Epithelial cell of proximal tubule (primary cell): ENCODE measurements at places on chromosomes 2 and 18.

DNA sequence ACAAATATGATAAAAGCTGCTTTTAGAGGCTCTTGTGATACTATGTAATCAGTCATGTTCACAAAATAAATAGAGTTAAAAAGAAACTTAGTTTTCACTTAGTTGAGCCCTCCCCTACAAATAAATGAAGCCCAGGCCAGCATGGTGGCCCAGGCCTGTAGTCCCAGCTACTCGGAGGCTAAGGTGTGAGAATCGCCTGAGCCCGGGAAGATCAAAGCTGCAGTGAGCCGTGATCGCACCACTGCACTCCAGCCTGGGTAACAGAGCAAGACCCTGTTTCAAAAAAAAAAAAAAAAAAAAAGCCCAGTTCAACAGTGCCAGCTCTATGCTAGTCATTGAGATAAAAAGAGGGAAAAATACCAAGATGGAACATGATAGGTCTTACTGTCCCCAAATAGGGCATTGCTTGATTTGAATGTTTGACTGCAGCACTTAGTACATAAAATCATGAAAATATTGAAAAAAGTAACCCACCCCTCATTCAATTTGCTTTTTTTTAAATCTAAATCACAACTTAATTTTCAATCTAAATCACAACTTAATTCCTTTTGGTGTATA lies 1.5 kb downstream of the ASNSD1 start:
- no peak for DNase-seq

- no peak for DNase-seq
Measured at GRCh38 chr2:121333834-121334558, 49.0 kb upstream of the TFCP2L1 start.

DNA sequence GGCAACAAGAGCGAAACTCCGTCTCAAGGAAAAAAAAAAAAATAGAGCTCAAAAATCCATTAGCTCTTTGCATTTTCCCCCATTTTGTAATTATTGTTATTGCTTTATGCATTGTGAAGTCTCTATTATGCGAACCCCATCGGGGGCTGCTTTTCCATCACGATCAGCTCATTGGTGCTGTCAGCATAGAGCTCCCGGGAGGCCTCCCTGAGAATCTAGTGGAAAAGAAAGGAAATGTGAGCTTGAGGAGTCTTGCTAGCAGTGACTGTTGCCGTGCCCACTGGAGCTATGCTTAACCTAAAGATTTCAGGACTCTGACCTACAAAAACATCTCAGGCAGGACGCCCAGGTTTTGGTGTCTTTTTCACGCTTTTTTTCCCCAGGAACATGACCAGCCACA lies 102.6 kb upstream of the NDUFV2 start:
- no peak for DNase-seq

GRCh38 chr2:219484343-219485200 lies 14.1 kb upstream of the GMPPA start:
- no peak for DNase-seq

DNA sequence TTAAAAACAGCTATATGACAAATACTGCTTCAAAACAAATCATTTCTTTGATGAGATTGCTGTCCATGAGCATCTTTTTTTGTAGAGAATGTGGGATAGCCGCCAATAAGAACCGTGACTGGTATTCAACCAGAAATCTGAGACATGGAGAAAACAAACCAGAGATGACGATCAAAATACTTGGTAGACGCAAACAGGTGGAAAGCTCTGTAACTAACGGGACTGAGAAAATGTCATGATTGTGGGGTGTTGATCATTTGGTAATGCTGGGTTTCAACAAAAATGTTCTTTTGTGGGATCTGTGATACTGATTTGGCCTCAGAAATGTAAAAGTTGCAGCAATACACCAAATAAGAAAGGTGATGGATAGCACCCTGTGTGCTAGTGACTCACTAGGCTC lies 364.8 kb downstream of the NYAP2 start:
- no peak for DNase-seq

GRCh38 chr2:11508279-11508678 lies 25.6 kb upstream of the GREB1 start:
- DNase-seq = no peak

- no peak for DNase-seq
Measured at GRCh38 chr2:17135619-17136018, 382.6 kb downstream of the RAD51AP2 start.

DNA sequence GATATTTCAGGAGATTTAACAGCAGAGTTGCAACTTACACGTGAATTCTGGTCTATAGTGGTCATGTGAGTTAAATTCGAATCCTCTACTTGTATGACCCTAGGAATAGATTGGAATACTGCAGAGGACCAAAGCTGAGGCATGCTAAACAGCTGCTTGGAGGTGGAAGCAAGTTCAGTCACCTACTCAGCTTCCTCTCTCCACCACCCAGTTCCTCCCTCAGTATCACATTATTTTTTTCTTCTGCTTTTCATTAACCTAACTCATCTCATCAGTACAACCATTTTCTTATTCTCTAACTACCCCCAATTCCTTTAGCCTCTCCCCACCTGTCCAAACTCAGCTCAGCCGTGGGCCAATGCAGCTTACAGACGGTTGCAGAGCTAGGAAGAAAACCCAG lies 385.5 kb downstream of the SETBP1 start:
- no peak for DNase-seq

DNA sequence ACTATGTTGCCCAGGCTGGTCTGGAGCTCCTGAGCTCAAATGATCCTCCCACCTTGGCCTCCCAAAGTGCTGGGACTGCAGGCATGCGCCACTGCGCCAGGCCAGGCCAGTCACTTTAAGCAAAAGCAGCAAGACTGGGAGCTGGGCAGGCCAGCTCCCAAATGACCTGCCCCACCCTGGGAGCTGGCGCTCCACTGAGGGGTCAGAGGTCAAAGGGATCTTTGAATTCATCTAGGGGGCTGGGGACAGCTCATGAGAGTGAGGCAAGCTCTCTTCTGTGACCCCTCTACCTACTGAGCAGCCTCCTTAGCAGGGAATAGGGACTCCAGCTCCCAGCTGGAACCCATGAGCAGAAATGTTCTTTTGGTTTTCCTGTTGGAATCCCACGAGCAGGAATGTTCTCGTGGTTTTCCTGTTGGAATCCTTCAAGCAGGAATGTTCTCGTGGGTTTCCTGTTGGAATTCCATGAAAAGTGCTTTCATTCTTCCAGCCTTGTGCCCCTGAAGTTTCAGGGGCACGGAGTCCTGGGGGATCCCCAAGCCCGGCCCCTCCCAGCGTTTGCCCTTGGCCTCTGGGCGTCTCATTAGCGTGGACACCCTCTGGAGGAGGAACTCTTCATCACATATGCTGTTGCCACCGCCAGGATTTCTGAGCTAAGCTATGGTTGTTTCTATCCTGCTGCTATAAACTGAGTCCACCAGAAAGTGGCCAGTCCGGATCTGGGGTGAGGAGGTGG lies 162.0 kb upstream of the HAAO start:
- no peak for DNase-seq

DNA sequence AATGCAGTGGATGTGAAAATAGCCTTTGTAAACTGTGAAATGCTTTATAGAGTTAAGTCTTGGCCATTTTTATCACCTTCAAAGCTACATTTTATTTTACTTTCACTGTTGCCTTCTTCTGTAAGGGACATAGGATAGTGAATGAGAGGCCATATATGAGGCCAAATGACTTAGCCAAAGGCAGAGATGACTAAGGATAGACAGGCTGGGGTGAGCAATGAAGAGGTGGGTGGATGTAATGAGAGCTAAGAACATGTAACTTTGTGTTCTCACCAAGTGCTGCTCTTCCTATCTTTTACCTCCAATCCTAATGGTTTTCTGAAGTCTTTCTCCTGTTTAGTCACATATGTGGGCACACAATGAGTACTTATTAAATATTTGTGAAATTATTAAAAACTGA lies 101.9 kb downstream of the MBD5 start:
- no peak for DNase-seq

DNA sequence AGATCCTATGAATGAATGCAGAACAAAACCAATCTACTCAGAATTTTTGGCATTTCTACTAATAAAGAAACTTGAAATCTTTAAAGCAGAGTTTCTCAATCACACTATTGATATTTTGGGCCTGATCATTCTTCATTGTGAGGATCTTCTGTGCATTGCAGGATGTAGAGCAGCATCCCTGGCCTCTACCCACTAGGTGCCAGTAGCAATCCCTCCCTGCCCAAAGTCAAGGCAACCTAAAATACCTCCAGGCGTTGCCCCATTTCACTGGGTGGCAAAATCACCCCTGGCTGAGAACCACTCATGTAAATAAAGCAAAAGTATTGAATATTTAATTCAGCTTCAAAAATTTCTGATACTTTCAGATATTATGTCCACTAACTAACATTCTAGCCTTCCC lies 213.0 kb downstream of the SP3 start:
- DNase-seq = no peak

DNA sequence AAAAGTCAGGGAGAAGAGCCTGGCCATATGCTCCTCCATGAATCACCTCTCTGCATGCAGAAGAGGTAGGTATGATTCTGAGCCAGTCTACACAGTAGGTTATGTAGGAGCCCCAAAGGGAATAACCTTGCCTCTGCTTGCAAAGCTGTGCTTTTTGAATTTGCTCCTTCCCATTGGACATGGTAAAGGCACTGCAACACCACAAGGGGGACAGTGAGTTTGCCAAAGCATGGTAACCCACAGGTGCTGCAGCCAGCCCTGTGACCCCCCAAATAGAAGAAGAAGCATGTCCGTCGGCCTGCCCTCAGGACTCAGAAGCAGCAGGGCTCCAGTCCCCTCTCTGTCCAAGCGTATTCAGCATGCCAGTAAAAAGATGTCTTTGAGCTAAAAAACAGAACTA lies 51.0 kb upstream of the BCL2L11 start:
- no peak for DNase-seq

- DNase-seq = no peak
Measured at GRCh38 chr18:13501543-13501887, 224.8 kb downstream of the FAM210A start.

DNA sequence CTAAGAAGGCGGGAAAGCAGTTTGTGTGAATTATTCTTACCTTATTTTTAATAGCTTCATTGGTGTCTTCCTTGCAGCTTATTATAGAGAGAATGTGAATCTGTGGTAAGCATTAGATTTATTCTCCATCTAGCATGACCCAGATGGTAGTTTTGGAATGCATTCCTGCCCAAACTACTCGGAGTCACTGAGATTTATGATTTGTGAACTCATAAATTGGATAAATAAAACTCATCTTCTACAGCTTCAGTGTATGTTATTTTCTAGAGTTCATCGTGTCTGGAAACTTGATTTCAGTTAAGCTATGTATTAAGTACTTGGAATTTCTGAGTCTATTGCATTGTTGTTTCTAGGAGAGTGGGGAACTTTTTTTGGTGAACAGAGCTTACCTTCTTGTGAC lies 170.5 kb downstream of the FAM210A start:
- DNase-seq = no peak

GRCh38 chr2:52070665-52071064 lies 1038.7 kb upstream of the NRXN1 start:
- DNase-seq = no peak

- no peak for DNase-seq
Measured at GRCh38 chr2:190216829-190217228, 102.8 kb downstream of the HIBCH start.

- DNase-seq = no peak
Measured at GRCh38 chr2:102193074-102193473, 6.3 kb downstream of the IL1RL2 start.

DNA sequence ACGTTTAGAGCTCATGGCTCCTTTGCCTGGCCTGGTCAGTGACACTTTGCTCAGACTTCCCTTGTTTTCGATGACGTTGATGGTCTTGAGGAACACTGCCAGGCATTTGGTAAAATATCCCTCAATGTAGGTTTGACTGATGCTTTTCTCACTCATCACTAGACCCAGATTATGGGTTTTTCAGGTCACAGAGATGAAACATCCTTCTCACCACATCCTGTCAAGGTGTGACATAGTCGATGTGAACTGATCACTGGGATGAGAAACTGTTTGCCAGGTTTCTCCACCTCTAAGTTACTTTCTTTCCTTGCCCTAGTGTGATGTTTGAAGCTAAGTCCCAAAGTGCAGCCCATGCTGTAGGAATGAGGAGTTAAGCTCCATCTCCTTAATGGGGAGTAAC lies 81.5 kb downstream of the AFF3 start:
- DNase-seq = no peak

DNA sequence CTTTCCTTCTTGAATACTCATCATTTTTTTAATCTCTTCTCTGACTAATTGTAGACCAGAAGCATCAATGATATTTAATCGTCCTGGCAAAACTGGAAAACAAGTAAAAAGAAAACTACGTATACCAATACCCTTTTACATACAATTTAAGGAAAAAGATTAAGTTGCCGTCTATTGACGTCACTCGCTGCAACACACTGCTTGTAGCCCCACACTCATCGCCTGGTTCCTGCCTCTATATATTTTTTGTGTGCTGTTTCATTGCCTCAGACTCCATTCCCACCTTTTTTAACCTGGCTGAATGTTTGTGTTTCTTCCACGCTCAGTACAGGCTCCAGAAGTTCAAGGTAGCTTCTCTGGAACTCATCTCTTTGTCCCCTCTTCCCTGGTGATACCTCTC lies 536.2 kb downstream of the METTL4 start:
- no peak for DNase-seq

DNA sequence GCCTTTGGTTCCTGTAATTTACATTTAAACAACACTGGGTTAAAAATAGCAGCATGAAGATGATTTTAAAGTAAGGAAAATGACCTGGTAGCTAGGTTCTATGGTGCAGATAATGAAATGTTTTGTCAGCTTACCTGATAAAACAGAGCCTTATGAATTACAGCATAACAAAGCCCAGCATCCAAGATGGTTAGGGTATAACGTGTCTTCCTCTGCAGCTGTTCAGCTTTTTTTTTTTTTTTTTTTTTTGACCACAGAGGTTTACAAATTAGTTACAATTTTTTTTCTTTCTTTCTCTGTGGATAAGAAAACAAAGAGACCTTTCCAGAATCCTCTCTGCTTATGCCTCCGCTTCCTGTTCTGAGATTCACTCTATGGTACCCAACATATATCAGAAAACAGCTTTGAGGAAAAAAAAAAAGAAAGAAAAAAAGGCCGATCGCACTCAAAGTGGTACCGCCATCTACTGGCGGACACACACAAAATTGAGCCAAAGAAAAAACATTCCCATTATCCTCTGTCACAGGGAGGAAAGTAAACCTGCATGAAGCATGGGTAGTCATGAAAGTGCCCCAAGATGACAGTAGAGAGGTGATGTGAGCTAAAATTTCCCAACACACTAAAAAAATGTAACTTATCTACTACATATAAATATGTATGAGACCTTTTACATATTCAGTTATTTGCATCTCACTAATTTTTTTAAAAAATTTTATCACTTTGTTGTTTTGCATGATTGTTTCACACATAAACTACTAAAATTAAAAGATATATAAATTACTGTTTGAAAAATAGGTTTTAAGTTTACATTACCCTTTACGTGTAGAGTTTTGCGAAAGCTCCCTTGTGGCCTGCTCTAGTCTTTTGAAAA lies at the start of gene SCN3A:
Gene SCN3A (minus strand): TSS at position 362 of the 871 bp plus-strand sequence. CDS start 27,656 bp downstream, outside the sequence.
- no peak for DNase-seq

- DNase-seq = no peak
Measured at GRCh38 chr2:240921311-240921994, 15.3 kb downstream of the CROCC2 start.

- DNase-seq = no peak
Measured at GRCh38 chr2:85957256-85957655, 68.5 kb upstream of the ST3GAL5 start.
